ENCODE measurements at places on chromosomes 11 and 22.

DNA sequence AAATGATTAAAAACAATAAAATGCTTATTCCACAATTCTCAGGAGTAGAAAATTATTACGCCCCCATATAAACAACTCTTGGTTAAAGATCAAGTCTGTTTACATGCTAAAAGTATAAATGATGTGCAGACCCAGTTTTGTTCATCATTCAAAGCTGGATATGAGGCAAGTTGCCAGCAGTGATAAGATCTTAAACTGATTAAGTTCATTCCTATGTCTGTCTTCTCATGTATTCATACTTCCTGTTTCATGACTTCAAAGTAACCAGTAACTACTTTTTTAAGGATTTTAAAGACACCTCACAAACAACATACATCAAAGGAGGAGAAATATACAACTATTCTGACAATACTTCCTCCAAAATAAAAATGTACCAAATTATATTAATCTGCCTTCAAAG lies 55.0 kb upstream of the ARHGAP32 start:
- DNase-seq: no peak

GRCh38 chr11:124085997-124086846 lies 29.0 kb upstream of the VWA5A start:
- DNase-seq: peak; percentile 39

- no peak for DNase-seq
Observed at GRCh38 chr11:126426820-126427749, 71.6 kb downstream of the ST3GAL4 start.

GRCh38 chr11:70063121-70063520 lies 15.0 kb upstream of the ANO1 start:
- DNase-seq: no peak

DNA sequence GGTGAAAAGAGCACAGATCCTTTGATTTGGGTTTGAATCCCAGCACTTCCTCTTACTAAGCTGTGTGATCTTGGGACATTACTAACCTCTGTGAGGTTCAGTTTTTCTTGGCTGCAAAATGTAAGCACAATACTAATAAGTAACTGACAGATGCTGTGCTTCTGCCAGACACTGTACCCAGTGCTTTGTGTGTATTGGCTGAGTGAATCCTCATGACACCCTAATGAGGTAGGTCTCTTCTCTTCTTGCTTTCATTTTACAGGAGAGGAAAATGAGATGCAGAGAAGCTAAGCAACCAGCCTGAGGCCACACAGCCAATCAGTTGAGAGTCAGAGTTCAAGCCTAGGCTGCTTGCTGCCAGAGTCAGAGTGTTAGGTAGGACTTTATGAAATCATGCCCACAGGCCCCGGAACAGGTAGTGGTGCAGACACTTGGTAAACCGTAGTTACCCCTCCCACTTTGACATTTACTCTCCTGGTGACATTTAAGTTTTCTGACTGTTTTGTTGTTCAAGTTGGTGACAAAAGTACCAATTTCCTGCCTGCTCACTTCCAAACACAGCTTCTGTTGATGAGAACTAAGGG lies 21.2 kb downstream of the PTPRJ start:
- no peak for DNase-seq

- no peak for DNase-seq
Observed at GRCh38 chr11:7696424-7696823, 9.9 kb downstream of the OVCH2 start.

- DNase-seq: no peak
Observed at GRCh38 chr11:99117603-99118002, 96.9 kb downstream of the CNTN5 start.

DNA sequence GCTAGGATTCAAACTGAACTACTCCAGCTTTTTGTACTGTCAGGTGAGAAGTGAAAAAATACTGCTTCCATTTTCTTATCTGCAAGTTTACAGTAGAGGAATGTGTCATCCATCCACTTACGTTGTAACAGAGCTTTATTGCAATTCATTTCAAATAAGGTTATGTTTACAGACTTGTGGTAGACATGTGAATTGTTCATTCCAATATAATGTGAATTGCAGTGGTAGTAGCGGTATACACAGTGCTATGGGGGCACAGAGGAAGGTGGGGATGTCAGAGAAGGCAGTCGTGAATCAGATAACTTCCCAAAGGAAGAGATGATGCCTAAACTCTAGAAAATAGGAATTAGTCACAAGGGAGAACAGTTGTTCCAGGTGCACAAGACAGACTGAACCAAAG lies 42.5 kb downstream of the CEP57 start:
- no peak for DNase-seq

DNA sequence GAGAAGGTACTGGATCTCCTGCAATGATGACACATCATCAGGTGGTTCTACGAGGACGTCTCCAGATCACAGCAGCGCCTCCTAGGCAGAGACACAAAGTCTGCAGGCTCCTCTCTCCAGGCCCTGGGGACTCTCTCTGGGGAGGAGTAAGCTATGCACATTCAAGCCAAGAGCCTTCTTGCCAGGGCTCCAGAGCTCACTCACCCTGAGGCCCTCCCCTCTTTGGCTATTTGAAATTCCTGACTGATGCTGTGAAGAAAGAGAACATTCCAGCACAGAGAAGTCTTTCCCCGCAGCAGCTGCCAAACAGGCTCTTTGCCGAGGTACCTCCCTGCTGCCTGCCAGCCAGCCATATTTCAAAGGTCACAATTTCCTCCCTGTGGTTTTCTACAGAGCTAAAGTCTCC lies 204.9 kb downstream of the CSNK2A3 start:
- peak; percentile 42 for DNase-seq

DNA sequence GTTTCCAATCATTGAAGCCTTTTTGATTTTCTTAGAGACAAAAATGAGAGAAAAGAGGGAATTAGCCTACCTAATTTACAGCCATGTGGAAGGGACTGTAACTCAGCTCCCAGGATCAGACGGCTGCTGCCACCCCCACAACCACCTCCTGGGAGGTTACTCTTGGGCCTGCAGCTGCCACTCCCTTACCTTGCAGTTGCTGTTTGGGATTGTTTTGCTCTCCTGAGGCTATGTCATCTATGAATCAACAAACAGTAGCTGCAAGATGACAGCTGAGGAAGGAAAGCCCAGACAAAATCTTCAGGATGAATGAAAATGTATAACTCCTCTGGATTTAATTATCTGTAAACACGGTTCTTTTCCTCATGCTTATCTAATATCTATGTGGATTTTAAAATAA lies 28.0 kb upstream of the ZC3H12C start:
- no peak for DNase-seq

GRCh38 chr11:133724116-133724515 lies 121.2 kb downstream of the SPATA19 start:
- no peak for DNase-seq

DNA sequence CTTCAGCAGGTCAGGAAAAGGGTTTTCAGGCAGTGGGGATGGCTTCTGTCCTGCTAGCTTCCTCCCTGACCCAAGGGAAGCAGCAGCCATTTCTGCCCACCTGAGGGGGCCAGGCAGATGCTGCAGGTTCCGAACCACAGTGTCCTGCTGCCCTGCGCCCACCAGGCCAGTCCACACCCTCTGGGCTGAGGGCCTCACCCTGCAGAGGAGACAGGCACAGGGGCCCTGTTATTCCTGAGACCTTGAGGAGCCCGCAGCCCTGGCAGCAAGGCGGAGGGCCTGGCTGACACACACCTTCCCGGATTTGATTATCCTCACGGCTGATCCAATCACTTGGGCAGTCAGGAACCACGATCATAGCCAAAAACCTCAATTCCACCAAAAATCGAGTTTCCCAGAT lies 725.8 kb downstream of the BRD1 start:
- no peak for DNase-seq

GRCh38 chr11:92458486-92458885 lies 233.9 kb downstream of the FAT3 start:
- no peak for DNase-seq

DNA sequence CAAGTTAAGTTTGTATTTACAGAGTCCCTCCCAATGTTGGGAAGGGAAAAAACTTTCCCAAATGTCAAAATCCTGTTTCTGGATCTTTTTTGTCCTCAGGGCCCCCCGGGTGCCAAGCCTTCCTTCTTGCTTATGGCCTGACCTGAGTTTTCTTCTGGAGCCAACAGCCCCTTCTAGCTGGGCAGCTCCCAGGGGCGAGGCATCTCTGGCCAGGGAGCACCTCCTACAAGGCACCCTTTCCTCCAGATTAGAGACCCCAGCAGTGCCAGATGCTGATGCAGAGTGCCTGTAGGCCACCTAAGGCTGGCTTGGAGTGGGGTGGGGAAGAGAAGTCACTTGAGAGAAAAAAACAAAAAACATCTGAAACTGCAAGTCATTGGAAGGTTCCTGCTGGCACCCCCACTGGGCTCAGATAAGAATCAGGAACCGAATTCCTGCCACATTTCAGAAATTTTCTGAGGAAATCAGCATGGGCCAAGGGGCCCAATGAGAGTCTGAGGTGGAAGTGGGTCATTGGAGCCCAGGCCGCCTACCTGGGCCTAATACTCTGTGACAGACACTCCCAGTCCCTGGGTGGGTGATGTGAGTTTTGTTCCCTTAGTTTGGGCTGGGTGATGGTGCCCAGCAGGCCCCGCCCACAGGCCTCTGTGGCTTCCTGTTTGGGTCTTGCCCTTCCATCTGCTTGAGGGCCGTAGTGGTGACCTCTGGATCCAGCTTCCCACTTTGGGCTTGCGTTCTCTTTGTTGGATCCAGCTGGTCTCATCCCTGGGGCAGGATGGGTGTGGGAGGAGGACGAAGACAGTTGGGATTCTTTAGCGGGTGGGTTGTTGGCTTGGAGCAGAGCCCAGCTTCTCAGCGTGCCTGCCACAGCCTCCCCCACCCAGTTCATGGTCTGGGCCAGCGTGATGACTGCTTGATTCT lies 40.6 kb downstream of the PARVA start:
- no peak for DNase-seq

- no peak for DNase-seq
Observed at GRCh38 chr22:40044870-40045834, 50.4 kb downstream of the FAM83F start.

- DNase-seq: peak; percentile 32
Observed at GRCh38 chr22:23103199-23103954, 33.1 kb downstream of the GNAZ start.

- no peak for DNase-seq
Observed at GRCh38 chr22:27588268-27588667, 213.3 kb downstream of the MN1 start.

- DNase-seq: no peak
Observed at GRCh38 chr22:40000171-40000570, 5.4 kb downstream of the FAM83F start.

DNA sequence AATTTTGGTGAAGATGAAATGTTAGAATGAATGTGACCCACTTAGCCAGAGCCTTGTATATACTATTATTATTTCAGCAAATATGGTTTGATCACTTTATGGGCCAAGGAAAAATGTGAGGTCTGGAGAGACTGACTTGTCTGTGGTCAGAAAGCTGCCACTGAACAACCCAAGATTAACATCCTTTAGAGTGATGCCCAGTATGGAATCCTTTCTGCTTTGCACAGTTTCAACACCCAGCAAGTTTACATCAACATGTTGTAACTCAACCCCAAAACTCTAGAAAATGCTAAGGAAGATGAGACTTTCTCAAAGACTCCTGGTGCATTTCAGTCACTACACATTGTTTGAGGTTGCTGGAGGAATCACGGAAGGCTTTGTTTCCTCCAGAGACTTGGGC lies 107.7 kb downstream of the SNX19 start:
- no peak for DNase-seq

DNA sequence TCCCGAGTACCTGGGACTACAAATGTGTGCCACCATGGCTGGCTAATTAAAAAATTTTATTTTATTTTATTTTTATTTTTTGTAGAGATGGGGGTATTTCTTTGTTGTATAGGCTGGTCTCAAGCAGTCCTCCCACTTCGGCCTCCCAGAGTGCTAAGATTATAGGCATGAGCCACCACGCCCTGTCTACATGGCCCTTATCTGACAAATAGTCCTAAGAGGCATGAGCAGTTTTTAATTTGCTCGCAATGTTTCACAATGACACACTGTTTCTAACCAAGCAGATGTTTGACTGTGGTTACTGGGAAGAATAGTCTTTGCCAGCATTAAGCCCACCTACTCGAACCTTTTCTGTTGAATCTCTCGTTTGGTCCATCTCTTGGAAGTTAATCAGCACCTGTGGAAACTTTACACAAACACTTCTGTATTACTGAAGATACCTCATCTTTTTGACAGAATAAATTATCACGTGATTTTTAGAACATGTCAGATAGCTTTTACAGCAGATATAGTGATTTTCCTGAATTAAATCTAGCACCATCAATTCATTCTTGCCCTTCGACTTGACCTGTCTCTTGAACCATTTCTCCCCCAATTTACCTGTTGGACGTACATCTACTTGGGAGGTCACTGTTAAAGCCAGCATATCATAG lies 71.4 kb downstream of the MTMR3 start:
- no peak for DNase-seq

GRCh38 chr11:130097285-130097684 lies 27.6 kb downstream of the APLP2 start:
- DNase-seq: no peak

DNA sequence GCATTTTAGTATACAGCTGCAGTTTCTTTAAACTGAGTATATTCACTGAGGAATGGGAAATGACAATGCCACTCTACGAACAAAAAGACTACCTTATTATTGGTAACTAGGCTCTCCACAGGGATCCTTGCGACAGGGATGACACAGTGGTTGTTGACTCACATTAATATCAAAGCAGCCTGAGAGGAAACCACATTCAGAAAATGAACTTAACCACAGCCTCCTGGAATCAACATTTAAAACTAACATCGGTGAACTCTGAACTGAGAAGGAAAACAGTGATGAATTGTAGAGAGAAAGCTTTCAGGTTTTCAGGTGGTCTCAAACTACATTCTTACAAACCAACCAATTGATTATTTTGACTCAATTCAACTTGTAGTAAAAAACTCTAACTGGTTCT lies 90.3 kb upstream of the MTMR2 start:
- DNase-seq: no peak

DNA sequence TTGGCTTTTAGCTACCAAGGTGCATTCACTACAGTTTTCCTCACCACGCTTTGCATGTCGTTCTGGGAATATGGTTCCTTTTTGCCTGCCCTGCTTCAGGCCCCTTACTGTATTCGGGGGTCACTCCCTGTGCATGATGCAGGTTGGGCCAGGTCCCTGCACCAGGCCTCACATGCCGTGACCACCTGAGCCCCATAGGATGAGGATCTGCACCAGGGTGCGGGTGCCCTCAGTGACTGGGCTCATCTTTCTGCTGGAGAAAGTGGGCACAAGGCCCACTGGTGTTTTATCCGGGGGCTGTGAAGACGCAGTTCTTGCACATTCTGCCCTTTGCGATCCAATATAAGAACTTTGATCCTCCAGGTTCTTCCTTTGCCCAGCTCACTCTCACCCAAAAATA lies 45.7 kb upstream of the CABP7 start:
- no peak for DNase-seq

DNA sequence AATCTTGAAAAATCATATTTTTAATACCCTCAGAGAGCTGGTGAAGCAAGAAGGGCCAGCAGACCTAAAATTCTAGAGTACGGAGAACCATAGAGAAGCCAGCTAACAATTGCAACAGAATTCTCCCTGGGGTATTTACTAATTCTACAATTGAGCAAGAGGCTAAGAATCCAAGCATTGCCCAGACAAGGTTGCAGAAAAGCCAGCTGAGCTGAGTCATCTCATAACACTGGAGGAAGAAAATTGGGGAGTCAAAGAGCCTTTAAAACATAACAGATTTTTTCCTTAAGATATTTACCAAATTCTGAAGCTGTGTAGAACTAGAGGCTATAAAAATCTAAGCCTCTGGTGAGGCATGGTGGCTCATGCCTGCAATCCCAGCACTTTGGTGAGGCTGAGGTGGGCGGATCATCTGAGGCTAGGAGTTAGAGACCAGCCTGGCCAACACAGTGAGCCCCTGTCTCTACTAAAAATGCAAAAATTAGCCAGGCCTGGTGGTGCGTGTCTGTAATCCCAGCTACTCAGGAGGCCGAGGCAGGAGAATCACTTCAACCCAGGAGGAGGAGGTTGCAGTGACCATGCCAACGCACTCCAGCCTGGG lies 13.6 kb upstream of the TMEM216 start:
- no peak for DNase-seq

All from anterior cingulate cortex (tissue), 58 donors.